ENCODE measurements at places on chromosomes 6 and 20.

DNA sequence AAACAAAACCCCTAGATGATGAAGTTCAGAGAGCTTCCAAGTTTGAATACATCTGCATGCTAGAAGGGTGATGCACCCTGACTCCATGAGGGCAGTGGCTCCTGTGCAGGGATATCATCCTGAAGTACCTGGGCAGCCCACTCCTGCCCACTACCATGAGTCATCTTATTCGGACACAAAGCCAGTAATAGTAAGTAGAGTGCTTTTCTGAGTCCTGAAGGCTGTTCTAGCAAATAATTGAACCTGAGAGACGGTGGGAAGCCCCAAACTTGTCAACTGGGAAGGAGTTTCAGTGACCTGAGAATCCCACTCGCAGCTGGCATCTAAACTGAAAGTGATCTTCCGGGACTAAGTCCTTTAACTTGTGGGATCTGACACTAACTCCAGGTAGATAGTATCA, 152.9 kb upstream of the COL21A1 start:
- DNase-seq: no peak

GRCh38 chr20:18362916-18363315, 74.6 kb downstream of the ZNF133 start:
- DNase-seq: no peak

GRCh38 chr6:162917506-162917905, 189.7 kb downstream of the PACRG start:
- DNase-seq: no peak

DNA sequence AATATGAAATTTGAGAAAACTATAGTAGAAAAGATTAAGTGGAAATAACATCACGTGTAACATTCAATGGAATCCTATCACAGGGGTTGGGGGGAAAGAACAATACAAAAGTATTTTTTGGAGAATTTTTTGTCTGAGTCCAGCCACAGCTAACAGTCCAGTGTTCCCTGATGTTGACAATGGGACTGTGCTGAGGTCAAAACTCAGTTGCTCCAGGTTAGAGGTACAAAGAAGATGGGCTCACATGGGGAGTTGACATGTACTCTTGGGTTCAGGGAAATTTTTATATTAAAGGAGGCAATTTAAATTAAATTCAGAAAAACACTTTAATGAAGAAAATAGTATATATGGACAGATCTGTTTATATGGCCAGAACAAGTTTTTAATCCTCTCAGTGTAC, 995 bp downstream of the MYCT1 start:
- no peak for DNase-seq

- DNase-seq: no peak
Observed at GRCh38 chr20:38300438-38300837, 3.5 kb upstream of the BPI start.

GRCh38 chr6:50837589-50838445, 19.1 kb downstream of the TFAP2B start:
- DNase-seq: no peak

Data from GOT3 (cell line).